ENCODE measurements at places on chromosomes 5 and 9.

- DNase-seq, result no peak
Observed at GRCh38 chr9:2040828-2041227, 25.7 kb downstream of the SMARCA2 start.

DNA sequence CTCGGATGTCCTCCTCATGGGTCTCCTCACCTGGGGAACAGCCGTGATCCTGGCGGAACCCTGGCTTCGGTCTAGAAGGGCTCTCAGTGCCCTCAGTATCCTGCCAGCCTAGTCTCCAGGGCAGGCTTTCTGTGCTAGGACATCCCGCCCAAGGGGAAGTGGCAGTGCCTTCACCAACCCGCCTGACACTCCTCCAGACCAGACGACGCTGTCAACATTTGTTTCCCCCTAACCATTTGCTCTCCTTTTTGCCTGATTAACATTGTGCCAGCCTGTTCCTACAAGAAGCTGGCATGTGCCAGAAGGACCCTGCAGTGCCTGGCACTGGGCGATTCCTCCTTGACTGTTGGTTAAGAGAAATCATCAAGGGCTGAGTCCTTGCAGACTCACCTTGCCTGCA, 358.9 kb upstream of the IRX2 start:
- no peak for DNase-seq

- DNase-seq, result no peak
Observed at GRCh38 chr5:141095263-141095641, 837 bp downstream of the PCDHB2 start.

DNA sequence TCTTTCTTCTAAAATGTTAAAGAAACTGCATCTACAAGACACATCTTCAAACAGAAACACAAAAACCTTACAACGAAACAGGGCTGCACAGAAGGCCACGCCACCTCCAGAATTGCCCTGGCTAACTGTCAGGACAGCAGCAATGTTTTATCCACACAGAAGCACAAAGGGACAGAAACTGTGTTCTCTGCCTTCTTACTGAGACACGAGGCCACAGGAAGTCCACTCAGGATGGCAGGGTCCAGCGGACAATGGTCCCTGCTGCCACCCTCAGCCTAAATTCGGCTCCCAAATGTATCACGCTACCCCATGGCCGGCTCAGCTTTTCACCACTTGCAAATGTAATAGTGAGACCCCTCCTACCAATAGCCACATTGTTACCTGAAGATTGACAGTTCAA, 159.8 kb upstream of the PHYKPL start:
- no peak for DNase-seq

DNA sequence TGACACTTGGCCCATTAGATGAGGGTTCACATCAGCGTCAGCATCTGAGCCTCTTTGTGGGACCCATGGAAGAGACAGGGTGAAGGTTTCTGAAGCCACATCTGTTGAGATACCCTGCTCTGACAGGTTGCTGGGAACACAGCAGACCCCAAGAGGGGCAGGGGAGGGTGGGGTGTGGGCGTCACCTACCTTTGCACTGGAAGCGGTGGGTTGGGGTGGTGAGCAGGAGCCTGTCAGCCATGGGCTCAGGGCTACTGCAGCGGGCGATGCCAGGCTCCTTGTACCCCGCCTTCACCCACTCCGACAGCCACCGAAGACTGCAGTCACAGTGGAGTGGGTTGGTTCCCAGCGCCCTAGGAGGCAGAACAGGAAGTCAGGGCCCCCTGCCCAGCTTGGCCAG, 131.5 kb upstream of the PANK3 start:
- DNase-seq, result no peak

GRCh38 chr9:131395157-131396098, 1.5 kb downstream of the PRRC2B start:
- DNase-seq, result no peak

- no peak for DNase-seq
Observed at GRCh38 chr5:25020454-25020853, 375.7 kb upstream of the CDH10 start.

DNA sequence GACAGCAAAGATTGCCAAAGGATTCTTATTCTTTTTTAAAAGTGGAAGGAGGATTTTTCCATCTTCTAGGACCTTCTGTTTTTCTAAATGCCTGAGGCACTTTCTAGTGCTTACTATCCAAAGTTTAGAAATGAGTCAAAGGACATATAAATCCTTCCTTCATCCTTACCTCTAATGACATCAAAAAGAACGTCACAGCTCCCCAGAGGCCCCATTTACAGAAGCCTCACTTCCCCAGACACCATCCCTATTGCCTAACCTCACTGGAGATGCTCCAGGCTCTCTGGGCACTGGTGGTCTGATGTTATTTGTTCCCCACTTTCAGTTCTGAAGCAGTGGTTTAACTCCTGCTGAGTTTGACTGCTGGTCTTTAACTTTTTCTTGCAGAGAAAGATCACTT, 504.3 kb downstream of the AGTPBP1 start:
- no peak for DNase-seq

- DNase-seq, result no peak
Observed at GRCh38 chr9:72882117-72882775, 70.6 kb downstream of the ALDH1A1 start.

- no peak for DNase-seq
Observed at GRCh38 chr9:116208417-116209232, 55.0 kb downstream of the PAPPA start.

DNA sequence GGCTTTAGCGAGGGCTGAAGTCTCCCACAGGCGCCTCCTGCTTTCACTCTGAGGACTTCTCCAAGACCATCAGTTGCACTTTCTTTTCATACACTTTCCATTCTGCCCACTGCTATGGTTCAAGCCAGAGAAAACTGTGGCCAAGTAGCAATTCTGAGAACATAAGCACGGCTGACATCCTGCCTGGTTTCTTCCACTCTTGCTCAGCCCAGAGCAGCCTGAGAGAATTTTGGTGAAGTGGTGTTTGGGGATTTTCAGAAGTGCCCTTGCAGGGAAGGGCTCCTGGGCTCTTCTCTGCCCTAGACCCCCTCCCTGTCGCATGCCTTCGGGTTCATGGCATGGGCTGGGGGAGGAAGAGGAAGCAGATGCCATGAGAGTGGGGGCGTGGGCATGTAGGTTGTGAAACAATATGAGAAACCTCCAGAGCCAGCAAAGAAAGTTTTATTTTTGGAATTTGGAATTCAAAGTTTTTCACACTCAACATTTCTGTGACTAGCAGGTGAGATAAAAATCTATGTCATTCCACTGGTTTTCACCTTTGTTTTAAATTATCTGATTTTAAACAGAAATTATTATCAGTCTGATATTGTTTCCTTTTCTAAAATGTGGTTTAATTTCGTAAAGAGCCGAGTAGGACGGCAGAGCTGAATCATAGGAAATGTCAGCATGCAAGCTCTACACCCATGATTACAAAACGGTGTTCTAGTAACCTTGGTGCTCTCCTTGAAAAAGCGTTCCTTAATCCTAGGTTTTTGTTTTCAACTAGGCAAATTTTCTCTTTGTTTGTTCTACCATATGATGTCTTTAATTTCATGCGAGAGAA, 27.8 kb upstream of the TNFSF8 start:
- DNase-seq, result no peak
